ENCODE measurements at places on chromosomes 4 and X. TPM values are rescaled to one million over a fixed set of nuclear protein-coding genes. Genes with fewer than 3 reads are reported as not detected.

GRCh38 chrX:959595-959994 is 252.9 kb downstream of the CRLF2 start:
- H3K4me3 ChIP-seq, result no peak overlapping the region
- H3K27me3 ChIP-seq, result no peaks in the 10 kb centered on the region
- no peak for DNase-seq
- no peaks in the 10 kb centered on the region for H3K36me3 ChIP-seq

- no peaks in the 10 kb centered on the region for H3K4me1 ChIP-seq
- H3K27me3 ChIP-seq, result no peaks in the 10 kb centered on the region
- H3K4me3 ChIP-seq, result no peak overlapping the region
- H3K27ac ChIP-seq, result no peak overlapping the region
- no peaks in the 10 kb centered on the region for H3K36me3 ChIP-seq
Measured at GRCh38 chr4:52296341-52296740, 245.2 kb downstream of the SPATA18 start.

GRCh38 chr4:121071640-121072223 is 603 bp downstream of the NDNF start:
- no peaks in the 10 kb centered on the region for H3K27me3 ChIP-seq
- no peaks in the 10 kb centered on the region for H3K36me3 ChIP-seq
- peak overlapping the region; percentile 55 for H3K4me3 ChIP-seq
- DNase-seq, result no peak
- H3K27ac ChIP-seq, result no peak overlapping the region

DNA sequence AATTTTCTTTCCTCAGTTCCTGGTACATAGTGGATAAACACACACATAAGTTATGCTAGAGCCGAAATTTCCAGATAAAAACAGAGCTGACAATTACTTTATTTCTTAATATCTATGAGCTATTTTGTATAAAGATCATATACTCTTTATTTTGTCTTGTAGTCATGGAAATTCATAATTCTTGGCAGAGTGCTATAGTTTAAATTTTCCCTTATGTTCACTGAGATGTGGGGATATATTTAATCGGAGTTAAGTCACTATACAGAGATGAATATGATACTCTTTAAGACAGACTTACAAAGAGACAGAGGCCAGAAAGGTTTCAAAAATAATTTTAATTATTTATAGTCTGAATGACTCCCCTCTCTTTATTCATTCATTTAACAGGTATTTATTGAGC is 89.7 kb downstream of the PPEF1 start:
- DNase-seq, result no peak
- no peak overlapping the region for H3K4me3 ChIP-seq
- no peak overlapping the region for H3K27ac ChIP-seq
- H3K27me3 ChIP-seq, result no peaks in the 10 kb centered on the region
- no peaks in the 10 kb centered on the region for H3K36me3 ChIP-seq

- H3K27me3 ChIP-seq, result no peaks in the 10 kb centered on the region
- no peak overlapping the region for H3K27ac ChIP-seq
- no peaks in the 10 kb centered on the region for H3K4me1 ChIP-seq
- no peak overlapping the region for H3K4me3 ChIP-seq
Measured at GRCh38 chr4:95541889-95542607, 6.7 kb downstream of the UNC5C start.

The GUCY1B1 gene
- 1.6 TPM for total RNA-seq

The TRIM2 gene
- total RNA-seq, result 158 TPM

The MAGEA2B gene
- not detected for total RNA-seq

- H3K27me3 ChIP-seq, result no peaks in the 10 kb centered on the region
- no peaks in the 10 kb centered on the region for H3K4me1 ChIP-seq
- H3K27ac ChIP-seq, result no peak overlapping the region
- DNase-seq, result no peak
Measured at GRCh38 chrX:15956681-15957080, 102.1 kb upstream of the AP1S2 start.

All from Peyer's patch (tissue), 4 donors.